ENCODE measurements at places on chromosomes 12 and 14.

DNA sequence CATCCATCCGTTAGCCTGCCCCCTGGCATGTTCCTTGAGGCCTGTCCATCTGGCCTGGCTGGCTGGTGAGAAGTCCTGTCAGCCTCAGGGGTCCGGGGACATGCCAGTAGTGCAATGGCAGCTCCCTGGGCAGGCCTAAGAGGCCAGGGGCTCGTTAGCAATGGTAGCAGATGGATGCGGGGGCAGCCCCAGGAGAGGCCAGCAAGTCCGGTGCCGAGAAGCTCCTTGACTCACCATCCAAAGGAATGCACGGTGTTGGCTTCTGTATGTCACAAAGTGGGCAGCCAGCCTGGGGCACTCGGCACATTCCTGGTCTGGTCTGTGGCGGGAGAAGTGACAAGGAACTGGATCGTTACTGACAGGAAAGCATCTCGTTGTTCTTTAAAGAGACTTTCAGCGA, 319.9 kb downstream of the CACNA1C start:
- DNase-seq, result no peak

GRCh38 chr12:74031045-74031444, 506.6 kb upstream of the ATXN7L3B start:
- DNase-seq, result no peak

GRCh38 chr14:95832012-95832411, 44.6 kb upstream of the TUNAR start:
- no peak for DNase-seq

DNA sequence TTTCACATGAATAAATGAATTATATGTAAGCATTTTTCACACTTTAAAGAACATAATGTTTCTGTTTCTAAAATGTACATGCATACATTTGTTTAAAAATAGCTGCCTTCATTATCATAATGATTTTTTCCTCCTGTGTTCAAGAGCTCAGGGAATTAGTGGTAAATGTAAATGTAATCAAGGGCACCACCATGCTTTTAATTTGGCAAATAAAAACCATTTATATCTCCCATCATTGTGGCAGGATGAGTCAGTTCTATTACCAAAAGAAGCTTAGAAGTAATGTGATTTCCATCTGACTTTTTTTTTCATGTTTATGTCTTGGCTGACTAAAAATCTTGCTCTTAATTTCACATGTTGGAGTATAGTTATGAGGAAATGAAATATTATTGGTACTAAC, 176.1 kb downstream of the GXYLT1 start:
- DNase-seq, result no peak

DNA sequence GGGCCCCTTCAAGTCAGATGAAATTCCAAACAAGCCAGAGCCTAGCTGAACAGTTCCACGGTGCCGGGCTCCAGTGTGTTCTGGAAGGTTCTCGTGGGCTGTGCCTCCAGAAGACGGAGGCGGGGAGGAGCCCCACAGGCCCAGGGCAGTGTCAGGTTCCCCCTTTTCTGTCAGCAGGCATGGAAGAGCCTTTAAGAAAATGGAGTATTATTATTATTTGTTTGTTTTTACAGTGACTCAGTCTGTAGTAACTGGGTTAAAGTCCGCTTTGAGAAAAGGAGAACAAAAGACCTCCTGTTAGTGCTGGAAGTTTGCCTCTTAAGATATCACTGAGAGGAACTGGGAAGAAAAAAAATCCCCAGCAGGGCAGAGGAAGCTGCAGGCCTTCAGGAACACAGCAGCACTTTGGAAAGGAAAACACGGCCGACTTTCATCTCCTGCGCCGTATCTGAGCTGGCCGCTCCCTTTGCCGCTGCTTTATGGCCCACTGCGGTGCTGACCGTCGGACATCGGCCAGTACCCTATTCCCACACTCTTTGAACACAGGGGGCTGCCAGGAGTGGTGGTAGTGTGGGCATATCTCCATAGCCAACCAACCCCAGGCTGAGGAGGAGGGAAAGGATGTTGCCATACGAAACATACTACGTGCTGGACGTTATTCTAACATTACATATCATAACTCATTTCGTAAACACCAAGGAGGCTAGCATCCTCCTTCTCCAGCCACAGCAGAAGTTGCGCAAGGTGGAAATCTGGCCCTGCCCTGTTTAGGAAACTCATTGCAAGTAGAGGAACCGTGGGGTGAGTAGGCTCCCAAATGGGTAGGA, 194.0 kb downstream of the ZFP36L1 start:
- no peak for DNase-seq

DNA sequence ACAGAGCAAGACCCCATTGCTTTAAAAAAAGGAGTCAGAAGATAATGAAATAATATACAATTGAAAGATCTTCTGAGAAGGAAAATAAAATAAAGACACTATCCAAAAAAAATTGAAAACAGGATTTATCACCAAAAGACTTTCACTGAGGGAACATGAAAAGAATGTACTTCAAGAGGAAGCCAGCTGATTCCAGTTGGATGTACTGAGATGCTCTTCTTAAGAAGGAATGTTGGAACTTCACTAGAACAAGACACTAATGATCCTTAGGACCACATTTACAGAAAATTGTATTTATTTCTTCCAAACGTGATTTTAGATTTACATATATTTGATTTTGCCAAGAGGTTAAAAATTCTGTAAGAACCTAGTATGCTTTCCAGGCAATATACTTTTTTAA, 65.6 kb upstream of the CNOT2 start:
- DNase-seq, result no peak

- DNase-seq, result no peak
These were observed 46.1 kb upstream of the OTOGL start for GRCh38 chr12:80053051-80053790.

DNA sequence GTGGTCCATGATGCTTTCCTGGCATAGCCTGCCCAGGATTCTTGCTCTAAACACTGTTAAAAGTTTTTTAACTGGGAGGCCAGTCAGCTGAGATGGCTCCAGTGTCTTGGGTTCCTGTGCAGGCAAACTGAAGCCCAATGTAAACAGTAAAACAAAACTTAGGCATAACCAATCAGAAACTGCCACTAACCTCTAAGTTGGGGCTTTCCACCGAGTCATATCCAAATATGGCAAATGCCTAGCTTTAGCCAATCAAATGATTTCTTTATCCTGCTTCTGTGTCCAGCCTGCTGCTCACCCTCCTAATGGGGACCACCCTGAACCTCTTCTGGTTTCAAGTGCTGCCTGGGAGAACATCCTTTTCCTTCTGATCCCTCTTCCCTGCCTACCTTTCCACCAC, 277.9 kb downstream of the EMP1 start:
- DNase-seq, result no peak

DNA sequence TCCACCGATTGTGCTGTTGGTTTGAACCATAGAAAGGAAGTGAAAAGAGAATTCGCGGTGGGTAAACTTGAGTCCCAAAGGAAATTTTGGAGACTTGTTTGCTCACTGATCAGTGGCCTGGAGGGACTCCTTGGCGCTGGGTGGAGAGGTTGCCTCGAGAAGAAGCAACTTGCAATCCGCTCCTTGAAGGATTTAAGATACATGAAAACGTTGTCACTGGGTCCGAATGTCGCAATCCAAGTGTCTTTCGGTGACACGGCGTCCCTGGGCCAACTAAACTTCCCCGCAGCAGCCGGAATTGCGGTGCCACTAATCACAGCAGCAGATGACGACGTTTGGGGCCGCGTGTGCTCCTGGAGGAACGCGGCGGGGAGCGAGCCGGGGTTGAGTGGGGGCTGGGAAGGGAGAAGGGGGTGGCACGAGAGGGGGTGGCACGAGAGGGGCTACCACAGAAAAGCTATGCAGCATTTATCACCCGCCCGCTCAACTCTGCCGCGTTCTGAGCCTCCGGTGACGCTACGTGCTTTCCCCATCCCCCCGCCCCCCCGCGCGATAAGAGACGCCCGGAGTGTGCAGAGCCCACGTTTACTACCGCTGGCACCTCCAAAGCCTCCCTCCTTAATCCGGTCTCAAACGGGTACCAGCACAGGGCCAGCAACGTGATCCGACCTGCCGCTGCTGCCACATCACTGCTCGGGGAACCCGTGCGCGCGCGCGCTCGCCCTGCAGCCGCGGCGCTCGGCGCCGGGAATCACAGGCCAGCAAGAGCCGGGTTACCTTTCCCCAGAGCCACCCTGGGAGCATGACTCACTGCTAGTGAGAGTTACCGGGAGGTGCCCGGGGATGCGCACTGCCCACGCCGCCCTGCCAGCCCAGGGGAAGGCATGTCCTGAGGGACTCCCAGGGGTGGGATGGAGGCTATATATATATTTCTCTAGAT, 833 bp upstream of the BHLHE41 start:
- peak; percentile 59 for DNase-seq

GRCh38 chr14:61720294-61720661, 25.0 kb downstream of the HIF1A start:
- DNase-seq, result no peak

DNA sequence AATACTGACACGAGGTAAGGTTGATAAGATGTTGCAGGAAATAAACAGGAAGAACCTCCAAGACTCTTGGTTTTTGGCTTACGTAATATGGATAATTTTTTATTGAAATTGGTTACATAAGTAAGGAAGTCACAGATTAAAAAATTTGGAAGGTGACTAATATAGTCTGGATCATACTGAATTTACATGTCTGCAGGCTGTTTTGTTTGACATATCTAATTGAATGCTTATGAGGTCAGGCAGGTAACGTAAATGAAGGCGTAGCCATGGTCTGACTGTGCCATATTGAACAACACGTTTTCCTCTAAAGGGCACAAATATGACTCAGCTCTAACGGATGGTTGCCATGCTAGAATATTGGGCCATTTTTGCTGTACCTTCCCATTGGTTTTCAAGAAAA, 648.1 kb upstream of the NOVA1 start:
- no peak for DNase-seq

DNA sequence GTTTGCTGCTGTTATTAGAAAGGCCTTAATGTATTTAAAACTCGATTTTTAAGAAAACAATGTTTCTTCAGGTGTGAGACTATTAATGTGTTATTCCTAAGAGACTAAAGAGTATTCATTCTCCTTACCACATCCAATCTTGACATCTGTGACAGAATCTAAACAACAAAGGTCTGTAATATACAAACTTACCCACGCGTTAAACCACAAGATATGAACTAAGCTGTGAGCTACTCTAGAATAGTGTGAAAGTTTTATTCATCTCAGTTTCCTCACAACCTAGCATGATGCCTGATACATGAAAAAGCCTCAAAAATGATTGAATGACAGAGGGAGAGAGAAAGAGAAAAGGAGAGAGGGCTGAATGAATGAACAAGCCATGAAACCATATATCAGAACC, 117.3 kb upstream of the COCH start:
- no peak for DNase-seq

DNA sequence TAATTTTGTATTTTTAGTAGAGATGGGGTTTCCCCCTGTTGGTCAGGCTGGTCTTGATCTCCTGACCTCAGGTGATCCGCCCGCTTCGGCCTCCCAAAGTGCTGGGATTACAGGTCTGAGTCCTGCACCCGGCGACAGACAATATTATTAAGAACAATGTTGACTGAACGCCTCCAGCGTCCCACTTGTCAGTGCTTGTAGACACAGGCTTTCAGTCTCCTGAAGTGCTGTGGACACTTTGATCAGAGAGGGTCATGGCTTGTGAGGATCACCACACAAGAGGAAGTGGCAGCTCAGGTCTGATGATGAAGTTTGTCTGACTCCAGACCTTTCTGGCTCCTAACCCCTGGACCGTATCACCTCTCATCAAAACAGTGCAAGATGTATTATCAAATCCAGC, 114.6 kb downstream of the CHST11 start:
- DNase-seq, result peak; percentile 68

GRCh38 chr14:89418976-89419375, 1.9 kb upstream of the FOXN3 start:
- no peak for DNase-seq

DNA sequence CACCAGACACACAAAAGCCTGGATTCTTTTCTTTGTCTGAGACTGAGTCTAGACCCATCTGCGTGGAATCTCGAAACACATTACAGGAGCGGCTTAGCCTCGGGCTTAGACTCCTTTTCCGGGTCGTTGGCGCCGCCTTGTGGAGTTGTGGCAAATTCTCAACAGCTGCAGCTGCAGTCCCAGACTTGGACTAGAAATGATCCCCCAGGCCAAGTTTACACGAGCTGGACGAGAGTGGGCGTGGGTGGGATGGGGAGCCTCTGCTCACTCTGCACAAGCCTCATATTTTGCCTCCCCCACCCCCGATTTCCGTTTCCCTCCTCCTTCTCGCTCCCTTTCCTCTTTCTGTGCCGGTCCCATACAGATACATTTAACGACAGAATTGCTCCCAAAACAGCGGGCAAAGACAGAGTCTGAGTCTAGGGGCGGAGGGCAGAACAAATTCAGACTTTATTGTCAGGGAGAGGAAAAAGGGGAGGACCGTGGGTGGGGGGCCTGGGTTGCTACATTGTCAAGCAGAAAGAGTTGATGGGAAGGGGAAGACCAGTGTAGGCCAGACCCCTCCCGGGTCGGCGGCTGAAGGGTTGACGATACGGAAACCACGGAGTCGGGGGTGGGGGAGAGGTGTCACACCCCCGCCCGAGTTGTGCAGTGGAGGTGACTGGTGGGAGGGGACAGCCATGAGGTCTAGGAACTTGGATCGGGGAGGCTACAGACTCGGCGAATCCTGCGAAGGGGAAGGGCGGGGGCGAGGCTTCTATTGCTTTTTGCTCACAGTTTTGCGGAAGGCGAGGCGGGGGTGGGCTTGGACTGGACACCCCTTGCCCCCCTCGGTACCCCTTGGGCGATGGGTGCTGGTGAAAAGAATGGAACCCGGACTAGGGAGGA, 4.7 kb upstream of the GPR84 start:
- DNase-seq, result peak; percentile 49

- no peak for DNase-seq
These were observed 63.0 kb upstream of the TCL1B start for GRCh38 chr14:95623195-95623594.

GRCh38 chr12:130689408-130690405, 26.4 kb downstream of the RIMBP2 start:
- DNase-seq, result no peak

GRCh38 chr14:76793956-76794355, 18.7 kb downstream of the ANGEL1 start:
- DNase-seq, result no peak

DNA sequence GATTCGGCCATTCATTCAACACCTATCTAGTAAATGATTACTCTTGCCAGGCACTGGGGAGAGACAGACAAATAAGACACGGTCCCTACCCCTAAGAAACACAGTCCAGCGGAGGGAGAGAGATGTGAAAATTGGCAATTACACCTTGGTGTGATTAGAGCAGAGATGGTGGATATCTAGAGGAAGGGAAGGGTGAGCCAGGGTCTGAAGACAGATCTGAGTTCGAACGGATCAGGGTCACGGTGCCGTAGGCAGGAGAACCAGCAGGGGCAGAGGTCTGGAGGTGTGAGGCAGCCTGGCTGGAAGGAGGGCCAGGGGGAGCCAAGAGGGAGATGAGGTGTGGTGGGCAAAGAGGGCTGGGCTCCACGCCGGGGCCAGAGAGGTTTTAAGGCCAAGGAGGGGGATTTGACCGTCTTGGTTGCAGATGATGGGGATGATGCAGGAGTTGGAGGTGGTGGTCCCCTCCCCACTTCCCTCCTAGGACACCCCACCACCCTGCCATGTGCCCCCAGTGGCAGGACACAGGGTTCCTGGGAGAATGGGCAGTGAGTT, 27.1 kb downstream of the FAM222A start:
- DNase-seq, result no peak

- DNase-seq, result no peak
These were observed 108.4 kb downstream of the EMP1 start for GRCh38 chr12:13304924-13305323.

GRCh38 chr14:90319173-90319572, 12.6 kb downstream of the NRDE2 start:
- DNase-seq, result no peak

Data from NCI-H510A (cell line).